ENCODE measurements at places on chromosomes 4 and X.

- DNase-seq: no peak
Observed at GRCh38 chr4:123878976-123879375, 482.4 kb downstream of the SPRY1 start.

DNA sequence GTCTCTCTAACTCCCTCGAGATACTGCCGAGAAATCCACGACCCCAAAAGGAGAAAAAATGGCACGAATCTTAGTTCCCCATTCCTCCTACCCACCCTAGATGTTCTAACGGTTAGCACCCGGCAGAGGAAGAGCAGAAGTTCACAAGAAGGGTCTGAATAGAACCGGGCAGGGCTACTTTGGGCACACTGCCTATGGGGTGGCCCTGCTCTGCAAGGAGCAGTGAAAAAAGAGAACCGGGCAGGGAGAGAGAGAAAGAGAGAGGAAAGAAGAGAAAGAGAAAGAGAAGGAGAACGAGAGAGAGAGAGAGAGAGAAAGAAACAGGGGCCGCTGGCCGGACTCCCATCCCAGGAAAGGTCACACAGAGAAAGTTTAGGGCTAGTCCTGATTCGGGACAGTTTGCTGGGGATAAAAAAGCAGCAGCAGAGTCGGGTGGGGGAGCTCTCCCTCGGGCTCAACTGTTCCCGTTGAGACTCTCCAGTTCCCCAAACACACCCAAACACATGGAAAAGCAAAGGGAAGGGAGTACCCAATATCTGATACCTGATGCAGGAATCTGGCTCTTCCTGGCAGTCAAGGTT, 468 bp downstream of the GLA start:
- DNase-seq: no peak

DNA sequence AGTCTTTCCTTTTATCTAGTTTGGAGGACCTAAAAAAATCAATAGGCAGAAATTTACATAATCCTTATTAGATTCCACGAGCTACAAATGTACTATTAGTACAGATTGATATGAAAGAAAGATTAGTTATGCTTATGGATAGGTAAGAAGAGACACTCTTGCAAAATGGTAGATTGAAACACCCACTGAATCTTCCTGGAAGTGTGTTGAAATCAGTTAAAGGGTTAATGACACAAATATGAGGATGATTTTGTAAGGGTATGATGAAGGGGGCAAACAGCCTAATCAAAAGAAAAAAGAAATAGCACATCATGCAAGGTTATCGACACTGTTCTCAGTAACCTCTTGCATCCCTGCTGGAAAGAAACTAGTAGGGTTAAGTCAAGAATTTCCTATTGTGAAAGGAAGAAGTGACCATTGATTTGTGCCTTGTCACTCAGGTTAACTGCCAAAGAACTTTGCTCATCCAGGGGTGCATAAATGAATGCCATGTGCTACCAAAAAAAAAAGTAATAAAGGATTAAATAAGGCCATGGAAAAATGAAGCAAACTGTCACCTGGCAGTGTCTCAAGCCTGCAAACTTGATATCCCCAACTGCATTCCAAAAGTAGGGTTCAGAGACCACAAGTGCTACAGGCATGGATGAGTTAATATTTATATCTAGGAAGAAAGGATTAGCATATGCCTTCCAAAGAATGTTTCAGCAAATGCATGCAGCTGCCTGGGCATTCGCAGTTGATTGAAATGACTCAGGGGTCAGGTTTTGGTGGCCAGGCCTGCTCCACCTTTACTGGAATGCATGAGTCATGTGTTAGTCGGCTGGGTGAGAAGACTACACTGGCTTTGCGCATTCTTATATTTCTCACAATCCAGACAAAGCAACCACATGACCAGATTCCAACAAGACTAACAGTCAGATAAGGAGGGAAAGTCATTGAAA, 78.3 kb upstream of the ATXN3L start:
- no peak for DNase-seq

DNA sequence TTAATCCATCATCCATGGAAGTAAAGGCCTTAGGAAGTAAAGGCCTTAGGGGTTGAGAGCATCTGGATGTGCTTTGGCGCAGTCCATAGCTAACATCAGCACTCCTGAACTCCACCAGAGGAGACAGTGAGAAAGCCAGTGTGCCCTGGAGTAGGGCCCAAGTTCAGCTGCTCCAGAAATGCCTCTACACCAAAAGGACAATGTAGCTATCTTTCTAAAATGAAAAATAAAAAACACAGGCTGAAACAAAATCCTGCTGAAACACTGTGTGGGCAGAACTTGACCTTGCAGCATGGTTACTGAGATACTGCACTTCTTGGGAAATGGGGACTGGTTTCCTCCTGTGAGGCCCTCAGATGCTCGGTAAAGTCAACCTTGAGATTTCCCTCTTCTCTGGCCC, 29.3 kb downstream of the SH3RF1 start:
- DNase-seq: no peak

GRCh38 chrX:29661290-29661689, 554.1 kb upstream of the MAGEB2 start:
- DNase-seq: no peak

DNA sequence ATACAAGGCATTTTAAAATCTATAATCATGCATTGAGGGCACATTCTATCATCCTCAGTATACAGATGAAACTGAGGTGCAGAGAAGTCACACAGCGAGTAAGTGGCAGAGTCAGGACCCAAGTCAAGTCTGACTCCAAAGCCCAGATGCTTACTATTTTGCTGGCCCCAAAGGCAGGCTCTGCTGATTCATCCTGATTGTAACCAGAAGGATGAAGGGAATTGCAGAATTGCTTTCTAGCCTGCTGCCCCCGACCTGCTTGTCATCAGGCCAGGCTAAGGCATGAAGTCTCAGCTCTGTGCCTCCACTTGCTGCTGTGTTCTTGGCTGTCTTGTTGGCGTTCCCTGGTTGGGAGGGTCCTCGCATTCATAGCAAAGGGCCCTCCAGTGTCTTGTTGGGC, 62.7 kb downstream of the SLC9A6 start:
- DNase-seq: no peak

DNA sequence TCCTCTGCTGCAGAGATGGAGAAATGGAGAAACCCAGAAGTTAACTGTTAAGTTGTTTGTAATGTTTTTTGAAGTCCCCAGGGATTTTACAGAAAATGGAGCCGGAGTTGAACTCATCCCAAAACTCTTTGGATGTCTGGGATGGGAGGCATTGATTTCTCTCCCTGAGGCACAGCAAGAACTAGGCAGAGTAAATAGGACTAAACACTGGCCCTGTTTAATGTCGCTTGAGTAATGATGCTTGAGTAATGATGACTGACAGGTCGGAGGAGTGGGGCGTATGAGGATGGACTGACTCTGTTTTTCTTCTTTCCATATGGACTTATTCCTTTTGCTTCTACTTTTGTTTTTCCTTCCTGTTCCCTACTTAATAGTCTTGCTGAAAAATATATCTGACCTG, 69.9 kb downstream of the ARHGAP10 start:
- DNase-seq: no peak

- DNase-seq: no peak
Observed at GRCh38 chr4:23068287-23068686, 375.6 kb downstream of the GBA3 start.

GRCh38 chrX:97126020-97126419, 242.3 kb downstream of the RPA4 start:
- no peak for DNase-seq

DNA sequence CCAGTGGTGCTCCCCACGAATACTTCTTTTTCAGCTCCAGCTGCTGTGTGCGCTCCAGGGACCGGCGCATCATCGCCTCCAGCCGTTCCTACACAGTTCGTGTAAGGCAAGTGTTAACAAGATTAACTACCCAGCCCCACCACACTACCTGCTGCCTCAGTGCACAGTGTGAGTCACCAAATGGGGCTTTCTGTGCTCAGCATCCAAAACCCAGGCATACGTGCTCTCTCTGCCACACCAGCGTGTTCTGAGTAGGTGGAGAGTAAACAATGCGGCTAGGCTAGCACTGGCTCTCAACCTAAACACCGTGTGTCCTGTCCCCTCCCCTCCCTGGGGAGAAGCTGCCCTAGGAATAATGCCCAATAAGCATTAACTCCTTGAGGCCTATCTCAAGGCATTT, 60.0 kb downstream of the MAP7D2 start:
- DNase-seq: no peak

DNA sequence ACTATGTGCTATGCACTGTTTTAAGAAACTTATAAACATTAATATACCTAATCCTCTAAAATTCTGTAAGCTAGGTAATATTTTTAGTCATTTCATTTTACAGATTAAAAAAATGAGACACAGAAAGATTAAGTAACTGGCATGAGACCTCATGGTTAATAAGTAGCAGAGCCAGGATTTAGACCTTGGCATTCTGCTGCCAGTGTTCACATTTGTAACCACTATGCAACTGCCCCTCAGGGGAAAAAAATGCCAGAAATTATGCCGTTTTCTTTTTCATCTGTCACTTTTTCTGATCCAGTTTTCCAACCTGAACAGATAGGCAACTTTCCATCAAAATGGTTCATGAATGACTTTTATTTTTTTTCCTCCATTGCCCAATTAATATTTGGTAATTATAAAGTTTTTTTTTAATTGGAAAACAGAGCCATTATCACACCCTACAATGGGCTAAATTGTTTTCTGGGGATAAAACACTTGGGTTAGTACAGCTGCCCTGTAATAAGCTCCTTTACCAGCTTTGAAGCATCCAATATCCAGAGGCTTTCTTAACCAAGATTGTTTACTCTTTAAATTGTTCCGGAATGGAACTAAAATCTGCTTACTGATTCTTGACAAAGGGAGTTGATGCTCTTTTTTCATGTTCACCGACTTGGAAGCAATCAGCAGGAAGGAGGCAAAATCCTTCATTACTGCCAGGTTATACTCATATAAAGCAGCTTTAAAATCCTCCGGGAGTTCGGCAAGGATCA, 56.4 kb upstream of the DDX60 start:
- no peak for DNase-seq

DNA sequence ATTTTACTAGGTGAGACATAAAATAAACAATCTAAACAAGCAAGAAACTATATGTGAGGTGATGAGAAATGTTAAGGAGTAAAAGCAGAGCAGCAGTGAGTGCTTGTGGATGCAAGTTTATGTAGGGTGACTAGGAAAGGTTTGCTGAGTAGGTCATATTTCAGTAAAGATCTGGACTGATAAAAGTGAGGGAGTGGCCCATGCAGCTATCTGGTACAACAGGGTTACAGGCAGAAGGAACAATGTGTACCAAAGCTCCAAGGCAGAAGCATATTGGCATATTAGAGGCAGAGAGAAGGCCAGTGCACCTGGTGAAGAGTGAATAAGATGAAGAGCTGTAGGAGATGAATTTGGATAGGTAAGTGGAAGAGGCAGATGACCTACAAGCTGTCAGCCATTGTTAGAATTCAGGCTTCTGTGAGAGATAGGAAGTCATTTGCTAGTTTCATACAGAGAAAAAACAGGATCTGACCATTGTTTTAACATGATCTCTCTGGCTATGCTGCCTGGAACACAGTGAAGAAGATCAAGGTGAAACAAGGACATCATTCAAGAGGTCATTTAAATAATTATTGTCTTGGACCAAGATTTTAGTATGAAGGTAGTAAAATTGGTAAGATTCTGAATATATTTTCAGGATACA, 274.6 kb downstream of the ANKRD50 start:
- no peak for DNase-seq

GRCh38 chr4:38983291-38983690, 48.9 kb downstream of the TMEM156 start:
- no peak for DNase-seq

GRCh38 chrX:111837197-111837596, 38.8 kb upstream of the TRPC5OS start:
- DNase-seq: no peak

GRCh38 chr4:8328456-8328855, 58.9 kb downstream of the HTRA3 start:
- no peak for DNase-seq

- DNase-seq: no peak
Observed at GRCh38 chrX:43590150-43590549, 65.9 kb upstream of the MAOA start.

DNA sequence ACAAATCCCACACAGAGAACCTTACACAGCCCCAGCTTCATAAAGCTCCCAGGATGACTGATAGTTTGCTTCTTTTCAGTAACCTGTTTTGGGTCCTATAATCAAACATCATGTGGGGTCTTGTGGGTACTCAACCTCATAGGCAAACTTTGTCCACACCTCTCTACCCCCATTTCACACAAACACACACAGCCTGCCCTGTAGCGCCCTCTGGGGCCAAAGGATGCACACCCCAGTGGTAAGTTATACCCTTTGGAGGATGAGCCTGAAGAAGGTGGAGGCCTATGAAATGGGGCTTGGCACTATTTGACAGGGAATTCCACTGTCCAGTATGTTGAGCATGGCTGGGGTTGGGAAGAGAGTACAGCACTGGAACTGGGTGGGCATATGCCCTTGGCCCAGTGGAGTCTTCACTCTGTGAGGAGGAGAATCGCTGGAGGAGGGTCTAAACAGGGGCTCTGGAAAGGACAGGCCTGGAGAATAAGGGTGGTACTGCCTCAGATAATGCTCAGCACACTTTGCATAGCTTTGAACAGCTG, 30.5 kb upstream of the COL25A1 start:
- no peak for DNase-seq

DNA sequence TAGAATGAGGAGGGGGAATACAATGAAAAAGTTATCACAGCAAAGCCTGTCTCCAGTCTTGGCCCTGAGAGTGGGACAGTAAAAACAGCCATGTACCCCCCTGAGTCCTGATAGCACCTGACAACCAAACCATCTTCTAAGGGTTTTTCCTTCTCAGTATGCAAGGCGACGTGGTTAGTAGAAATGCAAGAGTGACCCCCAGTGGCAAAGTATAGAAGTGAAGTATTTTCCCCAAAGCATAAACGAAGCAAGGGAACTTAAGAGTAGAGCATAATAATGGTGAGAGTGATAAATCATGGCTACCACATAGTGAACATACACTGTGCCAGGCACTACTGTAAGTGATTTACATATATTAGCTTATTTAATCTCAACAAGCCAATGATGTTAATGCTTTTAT, 52.8 kb downstream of the FAM47C start:
- DNase-seq: peak; percentile 39

GRCh38 chr4:188455062-188455752, 316.0 kb downstream of the TRIML1 start:
- DNase-seq: no peak

DNA sequence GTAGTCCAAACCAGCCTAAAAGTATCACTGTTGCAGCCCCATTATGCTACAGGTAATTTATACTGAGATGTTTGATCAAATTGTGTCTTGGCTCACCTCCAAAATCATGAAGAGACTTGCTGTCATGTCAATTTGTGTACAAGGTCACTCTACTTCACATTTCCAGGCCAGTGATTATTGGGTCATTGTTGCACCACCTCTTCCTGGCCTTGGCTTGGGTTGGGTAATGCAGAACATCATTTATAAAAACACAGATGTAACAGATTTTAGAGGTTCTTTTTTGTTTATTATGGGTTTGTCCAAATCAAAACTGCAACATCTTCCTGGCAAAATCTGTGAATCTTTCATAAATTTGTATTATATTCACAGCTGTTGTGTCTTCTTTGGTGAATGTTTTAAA, 459.5 kb downstream of the ANKRD50 start:
- no peak for DNase-seq

Measured in thymus (tissue), 14 donors.